ENCODE measurements at places on chromosomes 6 and 20. TPM values are rescaled to one million over a fixed set of nuclear protein-coding genes. Genes with fewer than 3 reads are reported as not detected.

GRCh38 chr6:116111552-116112528, 11.2 kb downstream of the NT5DC1 start:
- no peak overlapping the region for H3K4me3 ChIP-seq
- DNase-seq, result peak; percentile 69
- no peaks in the 10 kb centered on the region for H3K27me3 ChIP-seq

GRCh38 chr6:22300273-22300998, 3.6 kb upstream of the PRL start:
- DNase-seq, result no peak
- no peak overlapping the region for H3K27ac ChIP-seq
- peaks cover 3% of the 10 kb centered on the region for H3K4me1 ChIP-seq
- H3K36me3 ChIP-seq, result no peaks in the 10 kb centered on the region

- peaks cover 54% of the 10 kb centered on the region for H3K4me1 ChIP-seq
- peak overlapping the region; percentile 38 for H3K4me3 ChIP-seq
- no peak for DNase-seq
- H3K36me3 ChIP-seq, result no peaks in the 10 kb centered on the region
- no peak overlapping the region for H3K27ac ChIP-seq
Observed at GRCh38 chr6:137496368-137496767, 2.2 kb upstream of the OLIG3 start.

GRCh38 chr6:144150710-144151657, 667 bp downstream of the STX11 start:
- DNase-seq, result peak; percentile 82
- H3K36me3 ChIP-seq, result peaks cover 44% of the 10 kb centered on the region
- peak overlapping the region; percentile 93 for H3K4me3 ChIP-seq
- peak overlapping the region; percentile 94 for H3K27ac ChIP-seq

ZNF165 gene
- total RNA-seq, result 3.5 TPM

CD24 gene
- 0.54 TPM for total RNA-seq

MAPK13 gene
- total RNA-seq, result 60.4 TPM

DNA sequence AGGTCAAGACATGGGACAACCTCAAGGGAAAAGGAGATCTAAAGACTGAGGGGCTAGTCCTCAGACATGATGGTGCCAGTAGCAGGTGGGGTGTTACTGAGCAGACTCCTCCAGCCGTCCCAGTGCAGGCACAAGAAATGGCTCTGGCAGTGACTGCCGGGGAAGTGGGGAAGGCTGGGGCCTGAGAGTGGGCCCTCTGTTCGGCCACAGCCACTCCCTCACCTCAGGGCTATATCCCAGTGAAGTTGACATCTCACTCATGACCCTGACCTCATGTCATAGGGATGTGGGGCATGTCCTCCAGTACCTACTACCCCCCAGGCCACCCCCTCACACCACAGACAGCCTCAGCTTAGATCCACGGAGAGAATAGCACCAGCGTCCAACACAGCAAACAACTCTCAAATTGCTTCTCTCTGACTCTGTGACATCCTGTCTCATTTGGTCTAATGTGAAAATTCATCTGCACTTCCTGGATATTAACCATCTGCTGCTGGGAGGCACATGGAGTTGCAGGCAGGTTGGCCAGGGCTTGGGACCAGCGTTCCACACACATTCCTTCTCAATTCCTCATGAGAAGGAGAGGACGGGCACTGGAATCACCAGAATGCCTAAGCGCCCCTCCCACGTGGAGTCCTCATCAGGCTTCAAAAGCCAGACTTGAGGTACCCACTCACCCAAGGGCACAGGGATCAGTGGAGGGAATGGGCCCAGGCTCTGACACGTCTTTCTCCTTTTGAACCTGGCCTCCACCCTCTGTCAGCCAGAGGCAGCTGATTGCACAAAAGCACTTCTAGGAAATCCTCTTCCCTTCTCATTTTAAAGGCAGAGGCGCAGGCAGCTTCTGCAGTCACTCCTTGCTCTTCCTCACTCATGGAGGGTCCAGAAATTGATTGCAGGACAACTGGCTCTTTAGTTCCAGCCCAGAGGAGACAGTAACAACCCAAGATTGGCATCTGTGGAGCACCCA, 163.6 kb upstream of the CST7 start:
- DNase-seq, result no peak
- H3K27me3 ChIP-seq, result peaks cover 1% of the 10 kb centered on the region
- no peaks in the 10 kb centered on the region for H3K36me3 ChIP-seq

DNA sequence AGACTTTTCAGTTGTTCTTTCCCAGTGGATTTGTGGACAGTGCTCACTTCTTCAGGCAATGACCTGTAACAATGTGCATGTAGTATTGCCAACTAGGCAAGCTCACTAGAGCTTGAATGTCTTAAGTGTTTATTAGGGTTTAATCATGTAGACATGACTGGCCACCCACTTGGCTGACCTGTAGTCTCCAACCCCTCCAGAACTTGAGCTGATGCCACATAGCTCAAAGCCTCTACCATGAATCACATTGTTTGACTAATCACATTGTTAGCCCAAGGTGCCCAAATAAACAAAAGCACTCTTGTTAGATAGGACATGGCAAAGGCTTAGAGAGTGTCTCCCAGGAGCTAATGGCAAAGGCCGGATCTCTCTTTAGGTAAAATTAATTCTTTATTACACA, 272.7 kb downstream of the GRIK2 start:
- DNase-seq, result no peak
- H3K4me3 ChIP-seq, result no peak overlapping the region
- no peaks in the 10 kb centered on the region for H3K4me1 ChIP-seq
- H3K27ac ChIP-seq, result no peak overlapping the region
- H3K36me3 ChIP-seq, result no peaks in the 10 kb centered on the region
- no peaks in the 10 kb centered on the region for H3K27me3 ChIP-seq

BHLHE23 gene
- not detected for total RNA-seq

GRCh38 chr6:85551264-85551663, 42.4 kb downstream of the SNX14 start:
- no peaks in the 10 kb centered on the region for H3K4me1 ChIP-seq
- H3K27ac ChIP-seq, result no peak overlapping the region
- no peak overlapping the region for H3K4me3 ChIP-seq
- peaks cover 31% of the 10 kb centered on the region for H3K36me3 ChIP-seq
- DNase-seq, result peak; percentile 7
- H3K27me3 ChIP-seq, result no peaks in the 10 kb centered on the region

DNA sequence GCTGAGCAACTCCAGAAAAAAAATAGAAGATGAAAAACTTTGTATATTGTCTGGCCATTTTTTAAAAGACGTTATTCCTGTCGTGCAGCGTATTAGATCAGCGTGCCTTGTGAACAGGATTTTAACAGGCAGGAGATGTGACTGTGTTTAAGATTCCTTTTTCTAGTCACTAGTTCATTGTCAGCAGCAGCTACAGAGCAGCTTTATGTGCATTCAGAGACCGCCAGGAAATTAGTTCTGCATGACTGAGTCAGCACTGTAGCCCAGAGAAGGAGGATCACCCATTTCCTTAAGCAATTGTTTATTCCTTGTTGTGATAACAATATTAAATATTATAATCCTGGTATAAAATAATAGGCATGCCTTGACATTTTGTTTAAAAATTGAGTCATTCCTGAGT, 75.4 kb upstream of the ADGRB3 start:
- H3K4me3 ChIP-seq, result no peak overlapping the region
- H3K27me3 ChIP-seq, result no peaks in the 10 kb centered on the region
- no peak overlapping the region for H3K27ac ChIP-seq
- H3K36me3 ChIP-seq, result no peaks in the 10 kb centered on the region
- no peak for DNase-seq
- H3K4me1 ChIP-seq, result no peaks in the 10 kb centered on the region

GRCh38 chr6:148385379-148385778, 42.7 kb downstream of the SASH1 start:
- no peak overlapping the region for H3K4me3 ChIP-seq
- no peak overlapping the region for H3K27ac ChIP-seq
- no peak for DNase-seq

DNA sequence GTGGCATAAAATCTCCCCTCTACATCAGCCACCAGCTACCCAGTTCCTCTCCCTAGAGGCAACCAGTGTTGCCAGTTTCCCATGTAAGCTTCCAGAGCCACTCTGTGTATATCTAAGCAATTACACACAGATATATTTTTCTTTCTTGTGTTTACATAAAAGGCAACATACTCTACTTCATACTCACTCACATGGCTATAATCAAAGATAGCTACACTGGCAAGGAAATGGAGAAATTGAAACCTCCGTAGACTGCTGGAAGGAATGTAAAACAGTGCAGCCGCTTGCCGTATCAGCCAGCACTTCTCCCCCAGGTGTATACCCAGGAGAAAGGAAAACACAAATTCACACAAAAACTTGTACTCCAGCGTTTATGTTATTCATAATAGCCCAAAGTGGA, 38.5 kb upstream of the NELFCD start:
- peaks cover 2% of the 10 kb centered on the region for H3K27me3 ChIP-seq
- no peaks in the 10 kb centered on the region for H3K36me3 ChIP-seq
- no peak for DNase-seq
- no peak overlapping the region for H3K4me3 ChIP-seq
- H3K4me1 ChIP-seq, result no peaks in the 10 kb centered on the region
- H3K27ac ChIP-seq, result no peak overlapping the region

DNA sequence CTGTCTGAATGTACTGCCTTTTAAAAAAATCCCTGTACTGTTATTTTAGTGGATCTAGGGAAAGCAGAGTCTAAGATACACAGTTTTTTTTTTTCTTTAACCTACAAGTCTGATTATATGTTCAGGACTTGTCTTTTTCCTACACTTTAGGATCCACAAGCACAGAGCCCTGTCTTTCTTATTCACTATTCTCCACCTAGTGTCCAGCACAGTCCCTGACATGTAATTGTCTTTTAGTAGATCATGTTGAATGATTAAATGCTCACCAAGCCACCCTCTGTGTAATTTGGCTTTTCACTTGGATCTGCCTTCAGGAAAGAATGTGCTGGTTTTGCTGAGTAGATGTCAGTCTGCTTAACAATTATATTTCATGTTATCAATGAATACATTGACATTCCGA, 35.8 kb upstream of the YWHAB start:
- DNase-seq, result no peak
- peaks cover 6% of the 10 kb centered on the region for H3K27me3 ChIP-seq
- no peak overlapping the region for H3K27ac ChIP-seq
- H3K4me1 ChIP-seq, result no peaks in the 10 kb centered on the region
- H3K4me3 ChIP-seq, result no peak overlapping the region
- H3K36me3 ChIP-seq, result no peaks in the 10 kb centered on the region

CFAP206 gene
- total RNA-seq, result not detected

- peak; percentile 76 for DNase-seq
- peaks cover 35% of the 10 kb centered on the region for H3K4me1 ChIP-seq
- H3K36me3 ChIP-seq, result peaks cover 54% of the 10 kb centered on the region
- H3K27ac ChIP-seq, result no peak overlapping the region
Observed at GRCh38 chr6:111841822-111842221, 31.4 kb downstream of the FYN start.

GRCh38 chr6:49540614-49541013, 9.9 kb upstream of the C6orf141 start:
- DNase-seq, result no peak
- peaks cover 2% of the 10 kb centered on the region for H3K4me1 ChIP-seq
- H3K27ac ChIP-seq, result no peak overlapping the region

PHACTR2 gene
- total RNA-seq, result 13.5 TPM

- H3K4me1 ChIP-seq, result peaks cover 66% of the 10 kb centered on the region
- H3K27me3 ChIP-seq, result no peaks in the 10 kb centered on the region
- peaks cover 53% of the 10 kb centered on the region for H3K36me3 ChIP-seq
- no peak overlapping the region for H3K4me3 ChIP-seq
- DNase-seq, result no peak
Observed at GRCh38 chr20:47568019-47568418, 66.3 kb downstream of the NCOA3 start.

DNA sequence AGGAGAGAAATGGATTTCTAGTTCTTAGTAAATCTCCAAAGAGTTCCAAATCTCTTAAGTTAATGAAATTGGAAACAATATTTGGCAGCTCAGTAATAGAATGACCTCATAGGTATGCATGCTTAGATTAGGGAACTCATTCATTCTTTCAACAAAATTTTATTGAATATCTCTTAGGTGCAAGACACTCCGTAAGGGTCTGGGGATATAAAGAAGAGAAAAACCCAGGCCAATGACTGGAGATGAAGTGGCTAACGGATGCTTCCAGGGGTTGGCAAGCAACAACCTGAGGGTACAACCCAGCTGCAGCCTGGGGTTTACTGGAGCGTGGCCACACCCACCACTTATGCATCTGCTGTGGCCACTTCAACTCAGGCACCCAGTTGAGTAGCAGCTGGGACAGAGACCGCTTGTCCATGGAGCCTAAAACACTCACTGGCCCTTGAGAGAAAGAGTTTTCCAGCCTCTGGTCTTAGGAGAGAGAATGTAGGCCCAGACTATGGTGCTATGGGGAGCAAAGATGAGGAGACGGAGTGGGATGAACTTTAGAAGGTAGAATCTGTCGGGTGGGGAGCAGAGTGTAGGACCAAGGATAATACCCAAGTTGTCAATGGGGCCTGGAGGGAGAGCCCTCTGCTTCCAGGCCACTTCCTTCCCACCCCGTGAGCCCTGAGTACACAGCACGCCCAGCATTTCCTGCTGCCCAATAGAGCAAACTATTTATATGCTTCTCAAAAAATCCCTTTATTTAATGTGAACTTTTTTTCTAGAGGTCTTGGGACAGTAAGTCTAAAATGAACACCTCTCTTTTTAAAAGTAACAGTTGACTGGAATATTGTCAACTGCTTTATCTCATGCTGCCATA, 46.8 kb upstream of the PXDC1 start:
- no peak overlapping the region for H3K4me3 ChIP-seq
- H3K27ac ChIP-seq, result no peak overlapping the region
- H3K36me3 ChIP-seq, result no peaks in the 10 kb centered on the region
- peaks cover 4% of the 10 kb centered on the region for H3K27me3 ChIP-seq
- peaks cover 2% of the 10 kb centered on the region for H3K4me1 ChIP-seq

LY6G6F gene
- total RNA-seq, result not detected

DNA sequence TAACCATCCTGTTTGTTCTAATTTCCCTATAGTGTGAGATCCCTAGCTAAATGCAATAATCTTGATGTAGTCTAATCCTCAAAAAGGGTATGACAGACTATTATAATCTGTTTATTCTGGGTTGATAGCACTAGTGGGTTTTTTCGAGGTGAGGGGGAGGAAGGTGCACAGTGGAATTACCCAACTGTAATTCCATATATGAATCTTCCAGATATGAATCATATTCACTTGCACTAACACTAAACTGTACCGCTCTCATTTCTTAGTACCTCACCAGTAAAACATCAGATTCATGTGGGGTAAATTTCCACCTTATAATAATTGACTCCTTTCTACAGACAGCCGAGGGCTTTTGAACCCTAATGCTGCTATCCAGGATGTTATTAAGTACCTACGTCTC, 16.5 kb downstream of the NCOA7 start:
- no peaks in the 10 kb centered on the region for H3K27me3 ChIP-seq
- peaks cover 74% of the 10 kb centered on the region for H3K4me1 ChIP-seq
- no peak overlapping the region for H3K4me3 ChIP-seq
- H3K36me3 ChIP-seq, result peaks cover 27% of the 10 kb centered on the region

- H3K4me1 ChIP-seq, result peaks cover 10% of the 10 kb centered on the region
- peak overlapping the region; percentile 53 for H3K27ac ChIP-seq
- peaks cover 2% of the 10 kb centered on the region for H3K36me3 ChIP-seq
- H3K4me3 ChIP-seq, result peak overlapping the region; percentile 24
Observed at GRCh38 chr6:44787254-44787834, 399.8 kb downstream of the CDC5L start.

SMLR1 gene
- not detected for total RNA-seq

- H3K36me3 ChIP-seq, result peaks cover 18% of the 10 kb centered on the region
- peak overlapping the region; percentile 82 for H3K4me3 ChIP-seq
- peaks cover 37% of the 10 kb centered on the region for H3K4me1 ChIP-seq
- DNase-seq, result peak; percentile 90
Observed at GRCh38 chr20:53609491-53610445, 16.1 kb upstream of the ZNF217 start.

BPIFB2 gene
- total RNA-seq, result not detected
